ENCODE measurements at places on chromosomes 6 and 20.

DNA sequence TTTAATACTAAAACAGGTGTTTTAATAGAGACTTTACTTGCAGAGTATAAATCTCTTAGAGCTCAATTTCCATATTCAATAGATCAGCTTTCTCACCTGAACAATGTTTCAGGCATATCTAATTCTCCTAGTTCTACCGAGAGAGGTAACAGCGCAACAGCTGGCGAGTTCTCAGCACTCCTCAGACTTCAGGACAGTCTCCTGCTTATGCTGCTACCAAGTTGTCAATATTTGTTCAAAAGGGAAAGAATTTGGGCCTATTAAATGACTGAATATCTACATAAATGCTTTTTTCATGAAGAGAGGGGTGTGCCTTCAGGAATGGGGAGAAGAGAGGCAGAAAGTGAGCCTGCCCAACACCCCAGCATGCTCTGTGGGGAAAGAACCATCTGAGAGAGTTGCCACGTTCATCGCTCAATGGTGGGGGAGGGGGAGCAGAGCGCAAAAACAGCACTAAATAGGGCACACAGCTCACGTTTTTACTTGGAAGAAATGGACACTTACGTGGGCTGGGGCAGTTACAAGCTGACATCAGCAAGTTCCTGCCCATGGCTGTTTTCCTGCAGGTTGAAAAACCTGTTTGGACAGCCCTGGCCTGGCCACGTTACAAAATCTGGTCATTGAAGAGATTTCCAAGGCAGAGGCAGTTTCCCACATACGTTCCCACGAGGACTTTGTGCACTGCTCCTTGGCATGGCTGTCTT, 38.0 kb downstream of the EZR start:
- DNase-seq = no peak

- DNase-seq = no peak
These were observed 210.5 kb upstream of the SHLD1 start for GRCh38 chr20:5539691-5540090.

DNA sequence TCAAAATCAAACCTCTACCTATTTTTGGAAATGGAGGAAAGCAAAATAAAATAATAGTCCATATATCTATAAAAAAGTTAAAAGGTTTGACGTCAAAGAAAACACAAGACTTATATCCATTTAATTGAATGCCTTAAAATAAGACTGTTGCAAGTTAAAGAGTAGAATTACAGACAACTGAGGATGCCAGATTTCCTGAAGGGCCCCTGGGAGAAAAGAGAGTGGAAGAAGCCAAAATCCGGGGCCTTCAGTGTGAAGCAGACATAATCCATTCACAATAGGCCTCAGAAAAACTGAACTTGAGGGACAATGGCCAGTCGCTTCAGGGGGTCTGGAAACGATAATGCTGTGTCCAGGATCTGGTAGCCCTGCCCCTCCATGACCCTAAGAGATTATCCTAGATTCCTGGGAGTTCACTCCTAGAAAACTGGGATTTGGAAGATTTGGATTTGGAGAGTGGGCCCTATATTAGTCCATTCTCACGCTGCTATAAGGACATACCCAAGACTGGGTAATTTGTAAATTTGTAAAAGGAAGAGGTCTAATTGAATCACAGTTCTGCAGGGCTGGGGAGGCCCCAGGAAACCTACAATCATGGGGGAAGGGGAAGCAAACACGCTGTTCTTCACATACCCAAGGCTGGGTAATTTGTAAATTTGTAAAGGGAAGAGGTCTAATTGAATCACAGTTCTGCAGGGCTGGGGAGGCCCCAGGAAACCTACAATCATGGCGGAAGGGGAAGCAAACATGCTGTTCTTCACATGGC, 94.0 kb upstream of the SLC2A12 start:
- no peak for DNase-seq

DNA sequence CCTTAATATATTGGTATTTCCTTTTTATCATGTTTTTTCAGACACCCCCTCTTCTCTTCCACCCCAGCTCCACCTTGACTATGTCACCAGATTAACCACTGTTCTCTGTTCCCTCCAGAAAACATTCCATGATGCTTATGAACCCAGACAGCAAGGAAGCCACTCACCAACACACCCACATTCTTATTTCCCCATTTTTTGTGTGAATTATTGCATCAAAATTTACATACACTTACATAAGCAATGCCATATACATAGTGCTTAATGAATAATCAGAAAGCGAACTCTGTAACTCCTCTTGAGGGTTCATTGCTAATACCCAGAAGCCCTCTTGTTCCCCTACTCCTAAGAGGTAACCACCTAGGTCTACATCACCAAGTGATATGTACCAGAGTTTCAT, 182.3 kb upstream of the CDYL start:
- DNase-seq = no peak

- DNase-seq = no peak
These were observed 150.7 kb downstream of the DOK5 start for GRCh38 chr20:54626126-54626525.

GRCh38 chr20:33240923-33241322, 5.1 kb downstream of the BPIFA1 start:
- DNase-seq = no peak

DNA sequence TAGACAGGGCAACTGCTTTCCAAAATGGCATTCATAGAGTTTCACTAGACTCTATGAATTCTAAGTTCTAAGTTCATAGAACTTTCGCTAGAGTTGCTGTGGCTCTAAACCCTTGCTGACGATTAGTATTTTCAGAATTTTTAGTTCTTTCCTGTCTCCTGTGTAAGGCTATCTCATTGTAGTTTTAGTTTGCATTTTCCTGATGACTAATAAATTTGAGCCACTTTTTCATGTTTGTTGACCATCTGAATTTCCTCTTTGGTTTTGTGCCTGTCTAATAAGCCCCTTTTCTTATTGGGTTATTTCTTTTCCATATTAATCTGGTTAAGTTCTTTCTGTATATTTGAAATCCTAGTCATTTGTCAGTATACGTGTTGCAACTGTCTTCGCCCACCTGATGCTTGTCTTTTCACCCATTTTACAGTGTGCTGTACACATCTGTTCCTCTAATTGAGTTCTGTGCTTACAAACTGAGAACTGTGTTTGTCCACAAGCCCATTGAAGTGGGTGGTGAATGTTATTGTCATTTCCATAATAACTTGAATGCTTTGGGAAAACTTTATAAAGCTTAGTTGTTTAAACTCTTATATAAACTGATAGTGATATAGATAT, 177.7 kb upstream of the CDYL start:
- no peak for DNase-seq

DNA sequence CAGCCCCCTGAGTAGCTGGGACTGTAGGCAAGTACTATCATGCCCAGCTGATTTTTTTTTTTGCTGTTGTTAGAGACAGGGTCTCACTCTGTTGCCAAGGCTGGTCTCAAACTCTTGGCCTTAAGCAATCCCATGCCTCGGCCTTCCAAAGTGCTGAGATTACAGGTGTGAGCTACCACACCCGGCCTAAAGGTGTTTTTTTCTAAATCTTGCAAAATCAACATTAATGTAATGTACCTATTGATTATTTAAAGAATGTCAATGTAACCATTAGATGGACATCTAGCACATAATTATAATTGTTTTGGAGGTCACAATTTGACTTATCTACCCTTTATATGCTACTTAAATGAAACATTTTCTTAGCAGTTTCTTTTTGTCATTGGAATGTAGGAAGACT, 126.1 kb downstream of the PHACTR1 start:
- no peak for DNase-seq

DNA sequence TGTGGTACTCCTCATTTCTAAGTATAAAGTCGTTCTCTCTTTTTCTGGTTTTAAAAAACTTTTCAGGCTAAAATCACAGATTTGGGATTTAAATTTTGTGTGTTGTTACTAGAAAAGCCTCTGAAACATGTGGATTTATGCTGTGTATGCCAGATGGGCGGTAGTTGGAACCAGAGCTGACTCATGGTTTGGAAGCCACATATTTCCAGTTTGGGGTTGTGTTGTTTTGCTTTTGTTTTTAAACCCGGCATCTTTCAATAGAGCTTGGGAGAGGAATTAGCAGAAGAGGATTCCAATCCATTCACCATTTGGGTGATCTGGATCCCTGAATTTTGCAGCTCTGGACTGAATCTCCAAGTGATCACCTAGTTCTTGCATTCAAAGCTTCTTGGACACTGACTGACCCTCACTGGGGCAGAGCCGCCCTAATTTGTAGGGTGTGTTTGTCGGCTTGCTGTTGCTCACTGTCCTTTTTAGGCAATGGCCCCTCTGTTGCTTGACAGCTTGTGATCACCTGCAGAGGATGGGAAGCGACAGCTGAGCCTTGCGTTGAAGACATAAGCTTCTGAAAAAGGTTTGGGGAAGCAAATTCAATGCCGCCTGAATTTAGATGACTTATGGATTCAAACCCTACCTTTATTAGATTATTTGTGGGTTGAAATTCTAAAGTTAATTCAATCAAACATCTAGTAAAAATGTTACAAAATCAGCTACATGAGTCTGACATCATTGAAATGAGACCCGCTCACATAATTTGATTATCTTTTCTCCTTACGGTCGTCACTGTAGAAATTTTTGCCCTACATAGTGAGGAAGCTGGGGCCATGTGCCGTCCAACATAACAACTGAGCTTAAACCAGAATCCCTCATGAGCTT, 79.9 kb upstream of the CD83 start:
- DNase-seq = no peak

- DNase-seq = peak; percentile 65
These were observed 406.5 kb upstream of the CHD6 start for GRCh38 chr20:42024653-42025052.

- DNase-seq = no peak
These were observed 138.7 kb upstream of the MYLIP start for GRCh38 chr6:15990179-15990578.

- DNase-seq = no peak
These were observed 35.3 kb downstream of the FOXP4 start for GRCh38 chr6:41581381-41581991.

- no peak for DNase-seq
These were observed 365.8 kb upstream of the OPRM1 start for GRCh38 chr6:153673225-153673624.

- DNase-seq = no peak
These were observed 22.7 kb downstream of the SNAI1 start for GRCh38 chr20:50005471-50005981.

DNA sequence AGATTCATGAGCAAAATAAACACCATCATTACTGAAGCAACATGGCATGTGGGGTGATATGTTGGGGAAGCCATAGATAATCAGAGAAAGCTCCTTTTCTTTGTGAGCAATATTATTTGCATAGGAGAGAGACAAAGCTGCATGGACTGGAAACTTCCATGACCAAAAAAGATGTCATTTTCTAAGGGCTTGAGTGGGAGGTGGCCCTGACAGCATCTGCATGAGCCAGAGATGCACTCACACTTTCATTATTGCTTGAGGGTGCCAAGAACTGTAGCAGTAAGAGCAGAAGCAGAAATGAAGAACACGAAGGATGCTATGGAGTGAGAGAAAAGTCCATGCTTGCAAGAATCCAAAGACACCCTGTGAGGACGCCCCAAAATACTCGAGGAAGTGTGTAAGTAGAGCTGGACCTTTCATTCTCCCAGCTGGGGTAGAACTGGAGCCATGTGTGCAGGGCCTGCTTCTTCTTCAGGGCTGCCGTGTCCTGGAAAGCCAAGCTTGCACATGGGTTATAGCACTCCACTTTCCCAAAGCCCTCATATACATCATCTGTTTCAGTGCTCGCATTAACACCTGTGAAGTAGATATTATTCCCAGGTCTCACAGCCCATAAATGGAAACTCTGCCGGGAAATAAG, 851.2 kb downstream of the DHX35 start:
- no peak for DNase-seq

GRCh38 chr6:6734479-6735465, 146.3 kb downstream of the LY86 start:
- no peak for DNase-seq

GRCh38 chr20:45153147-45153546, 21.6 kb upstream of the PI3 start:
- DNase-seq = no peak

DNA sequence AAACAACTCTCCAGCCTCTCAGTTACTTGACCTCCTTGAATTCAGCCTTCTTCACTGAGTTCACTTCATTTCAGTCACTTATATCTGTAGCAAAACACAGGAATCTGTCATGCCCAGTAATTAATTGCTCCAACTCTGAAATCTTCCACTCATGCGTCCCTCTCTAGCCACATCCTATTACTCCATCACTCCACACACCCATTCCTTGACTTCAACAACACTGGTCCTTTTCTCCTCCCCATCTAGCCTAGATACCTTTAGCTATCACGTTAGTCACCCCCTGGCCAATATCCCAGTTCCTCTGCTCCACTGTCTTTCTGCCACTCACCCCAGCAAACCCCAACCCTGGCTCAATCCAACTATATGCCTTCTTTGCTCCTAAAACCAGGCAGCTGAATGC, 7.7 kb downstream of the ZHX3 start:
- no peak for DNase-seq

DNA sequence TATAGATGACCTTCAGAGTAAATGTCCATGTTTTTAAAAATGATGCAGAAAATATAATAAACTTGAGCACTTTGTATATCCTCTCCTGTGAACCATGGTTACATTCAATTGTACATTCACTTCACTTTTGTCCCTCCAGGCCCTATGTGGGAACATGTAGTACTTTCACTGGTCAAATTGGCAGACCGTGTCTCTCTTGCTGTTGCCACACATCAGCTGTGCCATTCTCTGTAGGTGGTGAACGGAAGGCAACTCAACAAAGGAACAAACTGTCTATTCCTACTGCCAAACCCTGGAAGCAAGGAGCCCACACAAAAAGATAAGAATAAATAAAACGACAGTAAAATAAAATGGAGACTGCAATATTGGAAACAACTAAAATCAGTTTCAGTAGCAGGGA, 2.0 kb downstream of the ROS1 start:
- DNase-seq = no peak

GRCh38 chr6:42322676-42323075, 105.0 kb upstream of the MRPS10 start:
- no peak for DNase-seq

DNA sequence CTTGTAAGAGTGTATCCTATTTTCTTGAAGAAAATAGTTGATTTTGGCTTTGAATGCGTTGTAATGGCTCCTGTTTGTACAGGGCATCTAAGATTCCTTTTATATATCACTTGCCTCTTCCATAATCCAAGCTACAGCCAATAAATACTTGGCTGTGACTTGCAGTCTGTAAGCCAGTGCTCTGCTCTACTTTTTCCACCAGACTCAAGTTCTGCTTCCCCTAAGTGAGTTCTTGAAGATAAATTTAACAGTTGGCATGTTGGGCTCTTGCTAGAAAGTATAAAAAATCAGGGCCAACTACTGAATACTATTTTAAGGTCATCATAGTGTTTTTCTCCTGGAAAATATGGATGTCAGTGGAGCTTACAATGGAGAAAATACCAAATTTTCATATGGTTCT, 36.5 kb upstream of the SCGN start:
- DNase-seq = no peak

DNA sequence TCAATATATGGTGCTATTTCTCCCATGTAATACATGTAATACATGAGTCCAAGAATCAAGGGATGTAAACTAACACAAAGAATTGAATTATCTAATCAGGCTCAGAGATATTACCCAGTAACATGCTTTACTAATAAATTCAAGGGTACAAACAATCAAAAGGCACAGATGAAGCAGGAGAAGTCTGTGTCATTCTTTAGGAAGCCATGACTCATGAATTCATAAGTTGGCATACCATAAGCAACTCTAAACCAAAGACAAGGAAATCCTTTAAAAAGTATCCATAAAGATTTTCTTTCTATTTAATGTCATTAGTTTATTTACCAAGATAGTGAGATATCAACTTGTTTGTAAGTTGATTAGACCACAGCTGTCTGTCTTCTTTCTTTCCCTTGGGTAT, 446.0 kb upstream of the IMPG1 start:
- DNase-seq = no peak

All from left renal cortex interstitium (tissue), 4 donors.